ENCODE measurements at places on chromosomes 13 and 19.

DNA sequence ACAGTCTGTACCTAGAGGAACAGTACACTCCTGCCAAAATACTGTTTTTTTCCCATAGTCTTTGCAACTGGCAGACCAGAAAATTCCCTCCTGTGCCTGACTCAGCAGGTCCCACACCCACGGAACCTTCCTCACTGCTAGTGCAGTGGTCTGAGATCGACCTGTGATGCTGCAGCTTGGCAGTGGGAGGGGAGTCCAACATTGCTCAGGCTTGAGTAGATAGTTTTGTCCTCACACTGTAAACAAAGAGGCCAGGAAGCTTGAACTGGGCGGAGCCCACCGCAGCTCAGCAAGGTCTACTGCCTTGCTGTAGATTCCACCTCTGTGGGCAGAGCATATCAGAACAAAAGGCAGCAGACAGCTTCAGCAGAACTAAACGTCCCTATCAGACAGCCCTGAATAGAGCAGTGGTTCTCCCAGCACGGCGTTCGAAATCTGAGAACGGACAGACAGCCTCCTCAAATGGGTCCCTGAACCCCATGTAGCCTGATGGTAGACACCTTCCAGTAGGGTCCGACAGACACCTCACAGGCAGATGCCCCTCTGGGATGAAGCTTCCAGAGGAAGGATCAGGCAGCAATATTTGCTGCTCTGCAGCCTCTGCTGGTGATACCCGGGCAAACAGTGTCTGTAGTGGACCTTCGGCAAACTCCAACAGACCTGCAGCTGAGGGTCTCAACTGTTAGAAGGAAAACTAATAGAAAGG lies 92.7 kb downstream of the SUCLA2 start:
- no peak for DNase-seq

DNA sequence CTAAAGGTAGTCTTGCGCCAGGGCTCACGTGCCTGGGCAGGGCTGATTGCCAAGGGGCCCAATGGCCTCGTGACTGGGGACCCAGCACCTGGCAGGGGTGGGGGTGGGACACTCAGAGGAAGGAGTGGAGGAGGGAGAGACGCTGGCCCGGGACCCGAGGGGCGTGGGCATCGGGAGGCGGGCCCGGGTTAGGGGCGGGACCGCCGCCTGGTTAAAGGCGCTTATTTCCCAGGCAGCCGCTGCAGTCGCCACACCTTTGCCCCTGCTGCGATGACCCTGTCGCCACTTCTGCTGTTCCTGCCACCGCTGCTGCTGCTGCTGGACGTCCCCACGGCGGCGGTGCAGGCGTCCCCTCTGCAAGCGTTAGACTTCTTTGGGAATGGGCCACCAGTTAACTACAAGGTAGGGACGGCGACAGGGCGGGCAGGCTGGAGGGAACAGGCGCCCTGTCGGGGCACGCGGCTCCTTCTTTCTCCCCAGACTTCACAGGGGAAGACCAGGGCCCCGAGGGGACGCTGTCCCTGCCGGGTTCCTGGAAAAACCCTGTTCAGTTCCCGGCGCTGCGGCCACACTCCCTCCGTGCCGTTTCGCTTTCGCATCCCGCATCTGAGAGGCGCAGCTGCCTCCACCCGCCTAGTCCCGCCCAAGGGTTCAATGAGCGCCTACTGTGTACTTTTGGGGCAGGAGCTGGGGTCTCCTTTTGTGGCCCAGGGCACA lies at the start of gene IFI30:
Gene IFI30 (plus strand): TSS at position 242 of the 717 bp plus-strand sequence. CDS start 29 bp downstream, at position 271.
- DNase-seq: no peak

- DNase-seq: no peak
Measured at GRCh38 chr13:55577082-55577846, 1563.5 kb upstream of the PRR20A start.

DNA sequence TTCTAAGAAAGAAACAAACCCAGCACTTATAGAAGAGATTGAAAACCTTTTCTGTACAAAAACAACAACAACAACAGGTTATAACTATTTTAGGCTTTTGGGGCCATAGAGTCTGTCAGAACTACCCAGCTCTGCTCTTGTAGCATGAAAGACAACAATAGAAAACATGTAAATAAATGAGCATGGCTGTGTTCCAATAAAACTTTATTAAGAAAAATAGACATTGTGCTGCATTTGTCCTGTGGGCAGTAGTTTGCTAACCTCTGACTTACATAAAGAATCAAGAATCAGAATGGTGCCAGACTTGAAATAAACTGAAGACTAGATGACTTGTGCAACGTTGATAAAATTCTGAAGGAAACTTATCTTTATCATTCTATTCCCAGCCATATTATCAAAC lies 617.5 kb downstream of the DIAPH3 start:
- no peak for DNase-seq

- DNase-seq: no peak
Measured at GRCh38 chr13:39578821-39579291, 24.1 kb downstream of the LHFPL6 start.

- no peak for DNase-seq
Measured at GRCh38 chr13:76759877-76760276, 126.3 kb downstream of the KCTD12 start.

GRCh38 chr13:81211713-81212112 lies 870.8 kb upstream of the SPRY2 start:
- DNase-seq: no peak

GRCh38 chr13:92164822-92165221 lies 766.4 kb downstream of the GPC5 start:
- no peak for DNase-seq

GRCh38 chr13:52950436-52950956 lies 78.1 kb upstream of the OLFM4 start:
- DNase-seq: no peak

- DNase-seq: no peak
Measured at GRCh38 chr13:26038931-26039475, 12.8 kb downstream of the SHISA2 start.

- DNase-seq: peak; percentile 21
Measured at GRCh38 chr13:33610438-33611120, 207.4 kb upstream of the RFC3 start.

DNA sequence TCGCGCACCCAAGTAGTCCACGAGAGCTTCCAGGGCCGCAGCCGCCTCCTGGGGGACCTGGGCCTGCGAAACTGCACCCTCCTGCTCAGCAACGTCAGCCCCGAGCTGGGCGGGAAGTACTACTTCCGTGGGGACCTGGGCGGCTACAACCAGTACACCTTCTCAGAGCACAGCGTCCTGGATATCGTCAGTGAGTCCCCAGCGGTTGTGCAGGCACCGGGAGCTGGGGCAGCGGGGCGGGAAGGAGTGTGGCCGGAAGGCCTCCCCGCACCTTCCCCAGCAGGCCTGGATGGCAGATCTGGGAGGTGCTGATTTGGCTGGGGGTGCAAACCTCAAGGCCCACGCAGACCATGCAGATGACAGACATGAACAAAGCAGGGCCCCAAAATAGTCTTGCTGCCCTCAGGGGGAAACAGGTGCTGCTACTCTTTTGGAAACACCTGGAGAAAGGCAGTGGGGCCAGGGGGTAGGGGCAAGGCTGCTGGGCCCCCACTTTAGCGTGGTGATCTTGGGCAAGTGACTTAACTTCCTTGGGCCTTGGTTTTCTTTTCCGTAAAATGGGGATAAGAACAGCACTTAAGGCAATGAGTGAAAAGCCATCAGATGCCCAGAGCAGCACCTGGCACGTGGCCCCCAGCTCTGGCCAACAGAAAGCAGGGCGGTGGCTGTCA lies 4.0 kb downstream of the MAG start:
- peak; percentile 13 for DNase-seq

- DNase-seq: no peak
Measured at GRCh38 chr13:109985871-109986450, 199.6 kb upstream of the IRS2 start.

- no peak for DNase-seq
Measured at GRCh38 chr13:90103099-90103784, 1244.2 kb upstream of the MIR17HG start.

DNA sequence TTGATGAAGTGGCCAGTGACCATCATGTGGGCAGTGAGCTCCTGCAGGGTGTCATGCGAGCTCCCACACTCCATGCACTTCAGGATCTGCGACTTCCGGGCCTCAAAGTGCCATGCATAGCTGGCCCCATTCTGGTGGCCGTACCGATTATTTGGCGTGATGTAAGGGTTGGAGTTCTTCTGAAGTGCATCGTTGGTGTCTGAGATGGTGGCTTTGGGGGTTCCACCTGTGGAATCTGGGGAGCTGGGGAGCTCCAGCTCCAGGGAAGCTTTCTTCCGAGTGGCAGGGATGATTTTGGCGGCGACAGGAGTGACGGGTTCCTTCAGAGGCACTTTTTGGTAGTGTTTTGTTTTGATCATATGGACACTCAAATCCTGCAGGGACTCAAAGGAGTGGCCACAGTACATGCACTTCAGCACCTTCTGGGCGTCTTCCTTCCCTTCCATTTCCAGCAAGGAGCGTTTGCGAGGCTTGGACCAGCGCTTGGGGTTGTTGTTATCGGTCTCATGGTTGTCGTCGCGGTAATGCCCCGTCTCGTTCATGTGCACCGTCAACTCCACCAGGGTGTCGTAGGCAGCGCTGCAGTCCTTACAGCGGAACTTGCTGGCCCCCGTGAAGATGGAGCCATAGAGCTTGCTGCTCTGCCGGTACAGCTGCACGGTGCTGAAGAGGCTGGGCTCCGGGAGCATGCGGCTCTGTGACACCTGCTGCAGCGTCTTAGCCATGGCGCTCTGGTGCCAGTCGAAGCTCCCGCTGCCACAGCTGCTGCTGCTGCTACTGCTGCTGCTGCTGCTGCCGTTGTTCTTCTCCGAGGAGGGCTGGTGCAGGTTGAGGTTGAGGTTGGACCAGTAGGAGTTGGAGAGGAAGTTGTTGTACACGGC lies 70.4 kb downstream of the TSHZ3 start:
- DNase-seq: no peak

DNA sequence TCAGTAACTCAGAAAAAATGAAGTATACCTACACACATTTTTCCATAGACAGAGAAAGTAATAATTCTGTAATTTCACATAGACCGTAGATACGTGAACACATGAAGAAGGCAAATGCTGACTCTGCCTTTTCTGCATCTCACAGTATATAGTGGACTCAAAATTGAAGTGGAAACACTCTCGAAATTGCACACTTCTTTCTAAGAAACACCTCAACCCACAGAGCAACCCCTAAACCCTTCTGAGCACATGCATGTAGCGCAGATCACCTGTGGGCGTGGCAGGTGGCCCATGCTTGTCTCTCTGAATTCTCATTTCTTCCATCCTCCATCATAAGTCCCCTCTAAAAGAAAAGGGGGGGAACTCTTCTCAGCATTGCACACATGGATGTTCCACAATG lies 34.7 kb downstream of the COL4A1 start:
- DNase-seq: no peak

DNA sequence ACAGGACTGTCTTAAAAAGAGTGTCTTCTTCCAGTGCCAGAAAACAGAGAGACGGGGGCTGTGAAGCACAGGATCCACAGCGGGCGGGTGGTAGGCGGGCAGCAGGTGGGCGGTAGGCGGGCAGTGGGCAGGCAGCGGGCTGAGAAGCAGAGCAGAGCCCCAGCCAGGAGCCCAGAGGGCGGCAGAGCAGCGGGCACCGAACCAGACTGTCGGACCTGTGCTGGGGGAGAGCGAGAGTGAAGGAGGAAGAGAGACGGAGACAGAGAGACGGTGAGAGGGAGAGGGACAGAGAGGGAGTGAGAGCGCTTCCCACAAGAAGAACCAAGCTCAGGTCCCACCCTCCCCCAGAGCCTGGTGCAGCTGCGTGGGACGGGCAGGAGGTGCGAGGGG lies 30.3 kb downstream of the RASA3 start:
- DNase-seq: no peak

GRCh38 chr19:8336660-8337059 lies 6.4 kb downstream of the KANK3 start:
- no peak for DNase-seq

DNA sequence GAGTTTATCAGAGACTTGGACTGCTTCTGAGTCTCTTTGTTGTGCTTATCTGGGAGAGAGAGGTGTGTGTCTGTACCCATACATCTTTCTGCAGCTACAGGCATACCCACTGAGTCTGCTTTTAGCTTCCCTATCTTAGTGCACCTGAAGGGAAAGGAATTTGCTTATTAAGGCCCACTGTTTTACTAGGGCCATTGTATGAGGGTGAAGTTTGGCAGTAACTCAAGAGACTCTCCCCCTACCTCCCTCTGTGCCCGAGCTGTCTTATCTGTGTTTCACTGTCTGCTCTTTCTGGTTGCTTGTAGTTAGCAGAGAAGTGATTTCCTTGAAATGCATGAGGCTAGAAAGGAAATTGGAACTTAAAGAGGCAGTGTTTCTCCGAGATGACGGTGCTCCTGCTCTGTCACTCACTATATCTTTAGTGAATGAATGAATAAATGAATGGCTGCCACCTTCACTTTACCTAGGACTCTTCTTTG lies 678 bp upstream of the CD33 start:
- DNase-seq: no peak

DNA sequence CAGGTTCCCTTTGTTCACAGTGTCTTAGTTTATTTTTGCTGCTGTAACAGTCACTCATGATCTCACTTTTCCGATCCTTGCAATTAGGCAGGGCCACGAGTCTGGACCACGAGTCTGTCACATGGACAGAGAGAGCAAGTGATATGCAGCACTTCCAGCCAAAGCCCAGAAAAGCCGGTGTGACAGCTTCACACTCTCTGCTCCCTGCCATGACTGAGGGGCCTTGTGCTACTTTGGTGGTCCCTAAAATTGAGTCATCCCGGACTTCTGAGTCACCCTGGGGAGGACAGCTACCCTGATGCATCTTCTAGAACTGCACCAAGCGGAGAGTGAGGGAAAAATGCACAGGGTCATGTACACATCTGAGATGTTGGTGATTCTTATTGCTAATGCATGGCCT lies 179.6 kb downstream of the EFNB2 start:
- no peak for DNase-seq

GRCh38 chr19:2986951-2987524 lies 9.7 kb downstream of the TLE6 start:
- no peak for DNase-seq

GRCh38 chr19:44875666-44876451 lies 15.2 kb upstream of the TOMM40 start:
- DNase-seq: no peak

- DNase-seq: no peak
Measured at GRCh38 chr13:36310417-36311108, 12.9 kb upstream of the CCDC169 start.

DNA sequence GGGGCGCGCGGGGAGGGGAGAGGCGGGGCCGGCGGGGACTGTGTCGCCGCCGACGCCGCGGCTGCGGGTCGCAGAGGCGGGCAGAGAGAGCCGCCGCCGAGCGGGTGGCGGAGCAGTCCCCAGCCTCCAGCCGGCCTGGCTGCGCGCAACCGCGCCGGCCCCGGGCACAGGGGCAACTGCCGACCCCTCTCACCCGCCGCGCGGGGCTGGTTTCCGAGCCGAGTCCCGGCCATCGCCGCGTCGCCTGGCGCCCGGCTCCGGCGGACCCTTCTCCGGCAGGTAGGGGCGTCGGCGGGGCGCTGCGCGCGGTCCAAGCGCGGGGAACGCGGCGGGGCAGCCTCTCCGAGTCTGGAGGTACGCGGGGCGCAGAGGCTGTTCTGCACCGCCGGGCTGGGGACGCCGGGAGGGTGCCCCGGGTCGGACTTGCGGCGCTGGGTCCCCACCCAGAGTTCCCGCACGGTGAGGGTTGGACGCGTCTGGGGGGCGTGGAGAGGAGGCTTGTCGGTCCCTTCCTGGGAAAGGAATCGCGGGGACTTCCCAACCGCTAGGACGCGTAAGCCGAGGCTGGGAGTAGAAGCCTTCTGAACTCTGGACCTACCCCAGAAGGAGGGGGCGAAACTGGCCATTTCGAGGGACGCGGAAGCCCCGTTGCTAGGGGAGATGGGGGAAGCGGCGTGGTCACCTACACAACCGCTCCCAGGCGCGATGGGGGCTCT lies 133.6 kb upstream of the MYO16 start:
- DNase-seq: no peak

- DNase-seq: no peak
Measured at GRCh38 chr13:50485979-50486935, 357.2 kb downstream of the DLEU7 start.

GRCh38 chr13:110347535-110348308 lies 40.6 kb downstream of the COL4A2 start:
- no peak for DNase-seq
